ENCODE measurements at places on chromosomes 1 and 21.

- no peak for DNase-seq
Observed at GRCh38 chr1:50091068-50091467, 17.7 kb upstream of the ELAVL4 start.

GRCh38 chr1:35371506-35371905 lies 103.0 kb downstream of the ZMYM4 start:
- DNase-seq = peak; percentile 70

GRCh38 chr1:41286486-41286885 lies 44.4 kb upstream of the SCMH1 start:
- no peak for DNase-seq

- DNase-seq = peak; percentile 69
Observed at GRCh38 chr1:90707363-90707710, 9.8 kb downstream of the BARHL2 start.

GRCh38 chr21:45256912-45257672 lies 30.6 kb downstream of the POFUT2 start:
- DNase-seq = peak; percentile 99

- no peak for DNase-seq
Observed at GRCh38 chr1:98903261-98903660, 101.4 kb downstream of the PLPPR5 start.

- no peak for DNase-seq
Observed at GRCh38 chr1:171869097-171869496, 27.8 kb downstream of the DNM3 start.

- DNase-seq = peak; percentile 41
Observed at GRCh38 chr1:241532162-241532531, at the start of gene KMO. Gene KMO (plus strand): TSS chr1:241532378. CDS start chr1:241532445, 67 bp downstream.

DNA sequence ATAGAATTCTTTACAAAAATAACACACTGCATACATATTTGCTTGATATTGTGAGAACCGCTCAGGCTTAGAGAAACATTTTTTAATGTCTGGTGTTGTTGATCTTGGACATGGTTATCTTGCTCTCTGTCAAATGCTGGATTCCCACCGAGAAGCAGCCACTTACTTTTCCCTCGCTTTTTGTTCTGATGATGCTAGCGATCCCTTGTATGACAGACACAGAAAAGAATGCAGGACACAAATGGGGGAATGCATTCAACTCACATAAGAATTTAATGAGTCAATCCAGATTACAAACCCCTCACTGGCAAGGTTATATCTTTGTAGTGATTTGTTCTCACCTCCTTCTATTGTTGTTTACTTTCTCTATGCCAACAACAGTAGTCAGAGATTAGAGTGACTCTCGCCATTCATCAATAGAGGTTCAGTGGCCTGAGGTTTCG lies 76.8 kb upstream of the AKT3 start:
- DNase-seq = no peak

DNA sequence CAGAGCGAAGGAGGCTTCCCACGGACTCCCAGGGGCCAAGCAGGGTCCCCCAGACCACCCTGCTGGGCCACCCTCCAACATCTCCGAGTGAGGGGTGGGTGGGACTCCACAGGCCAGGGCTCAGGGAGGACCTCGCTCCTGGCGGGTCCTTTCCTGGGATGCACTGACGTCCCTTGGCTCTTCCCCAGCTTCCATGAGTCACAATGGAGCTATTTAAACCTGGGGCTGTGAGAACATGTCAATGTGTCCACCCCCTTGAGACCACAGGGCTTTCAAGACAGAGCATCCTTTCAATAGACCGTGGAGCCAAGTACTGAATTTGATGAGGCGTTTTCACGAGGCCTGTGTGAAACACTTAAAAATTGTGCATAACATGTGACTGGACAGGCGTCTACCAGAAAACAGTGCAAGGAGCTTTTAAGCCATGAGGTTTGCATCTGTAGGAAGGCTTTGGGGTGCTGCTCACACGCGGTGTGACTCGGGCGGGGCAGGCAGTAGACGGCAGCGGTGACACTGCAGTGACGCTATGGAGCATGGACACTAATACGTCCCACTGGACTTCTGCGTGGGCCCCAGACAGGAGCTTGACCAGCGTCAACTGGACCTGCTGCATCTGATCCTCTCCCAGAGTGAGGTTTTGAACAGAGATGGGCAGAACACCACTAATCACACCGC lies 24.1 kb upstream of the NPHP4 start:
- no peak for DNase-seq

DNA sequence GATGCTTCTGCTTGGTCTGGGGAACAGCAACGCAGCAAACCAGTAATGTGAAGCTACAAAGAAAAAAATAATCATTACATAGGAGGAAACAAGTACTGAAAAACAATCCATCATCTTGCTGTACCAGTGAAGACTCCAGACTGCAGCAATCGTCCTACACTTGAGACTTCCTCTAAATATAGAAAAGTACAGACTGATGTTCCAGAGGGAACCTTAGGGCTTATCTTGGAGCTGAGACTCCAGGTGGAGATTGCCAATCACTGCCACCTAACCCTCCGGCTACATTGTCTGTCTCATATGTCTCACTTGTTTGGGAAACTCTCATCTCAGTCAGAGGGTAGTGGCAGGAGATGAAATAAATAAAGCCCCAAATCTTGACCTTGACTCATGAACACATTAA lies 9.4 kb upstream of the UHMK1 start:
- DNase-seq = no peak

GRCh38 chr1:71245246-71245645 lies 164.4 kb upstream of the ZRANB2 start:
- DNase-seq = no peak

DNA sequence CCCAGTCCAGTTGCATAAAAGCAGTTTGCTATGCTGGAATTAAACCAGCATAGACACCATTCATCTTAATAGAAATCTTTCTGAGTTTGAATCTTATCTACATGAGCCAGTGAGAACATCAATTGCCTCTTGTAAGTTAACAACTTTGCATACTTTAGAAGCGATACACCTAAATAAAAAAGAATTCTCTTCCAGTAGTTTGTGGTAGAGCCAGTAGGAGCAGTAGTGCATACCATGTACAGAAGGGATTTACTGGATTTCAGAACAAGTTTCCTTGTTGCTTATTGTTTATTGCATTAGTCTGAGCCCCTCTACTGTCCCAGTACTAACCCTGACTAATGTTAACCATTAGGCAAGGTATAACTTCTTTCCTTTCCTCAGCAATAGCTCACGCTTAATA lies 313.1 kb downstream of the TGFB2 start:
- no peak for DNase-seq

GRCh38 chr1:27609618-27610240 lies 5.8 kb upstream of the AHDC1 start:
- no peak for DNase-seq

- peak; percentile 48 for DNase-seq
Observed at GRCh38 chr1:34013958-34014737, 150.3 kb downstream of the HMGB4 start.

GRCh38 chr1:94539496-94539895 lies 2.1 kb downstream of the F3 start:
- no peak for DNase-seq

DNA sequence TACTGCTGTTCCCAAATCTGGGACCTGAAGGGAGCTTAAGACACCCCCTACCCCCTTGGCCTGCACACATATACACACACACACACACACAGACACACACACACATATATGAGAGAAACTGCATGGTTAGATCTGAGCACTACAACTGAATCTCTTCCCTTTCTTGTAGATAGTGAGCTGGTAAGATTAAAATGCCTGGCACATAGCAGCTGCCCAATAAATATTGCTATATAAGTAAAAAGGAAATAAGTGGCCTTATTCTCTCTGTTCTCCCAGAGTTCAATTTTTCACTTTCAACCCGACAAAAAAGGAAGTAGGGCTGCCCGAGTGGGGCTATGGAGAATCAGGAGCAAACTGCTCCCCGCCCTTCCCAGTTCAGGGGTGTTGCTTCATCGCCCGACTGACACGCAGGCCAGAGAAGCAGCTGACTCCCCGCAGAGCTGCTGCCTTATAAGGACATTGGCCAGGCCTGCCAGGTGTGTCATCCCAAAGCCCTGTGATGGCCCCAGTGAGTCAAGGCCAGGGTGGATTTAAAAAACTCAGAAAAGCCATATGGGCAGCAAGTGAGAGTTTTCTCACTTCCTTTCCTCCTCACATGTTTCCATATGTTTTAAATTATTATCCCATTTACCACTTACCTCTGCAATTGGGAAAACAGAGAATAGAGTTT lies 106.5 kb upstream of the SLC44A3 start:
- peak; percentile 84 for DNase-seq

DNA sequence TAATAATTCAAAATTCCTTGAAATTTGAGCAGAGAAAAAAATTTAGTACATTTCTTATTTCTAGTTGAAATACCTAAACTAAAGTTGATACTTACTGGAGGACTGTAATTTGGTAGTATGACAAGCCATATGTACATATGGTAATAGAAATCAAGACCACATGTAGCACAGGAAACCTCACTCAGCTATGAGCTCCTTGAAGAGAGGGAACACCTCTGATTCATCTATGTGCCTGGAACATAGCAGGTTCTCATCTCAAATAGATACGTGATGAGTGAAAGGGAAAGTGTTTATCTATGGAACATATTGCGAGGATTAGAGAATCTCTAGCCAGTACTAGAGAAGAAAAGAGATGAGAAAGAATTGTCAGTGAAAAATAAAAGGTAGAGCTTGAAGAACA lies 47.9 kb upstream of the GNG4 start:
- no peak for DNase-seq

DNA sequence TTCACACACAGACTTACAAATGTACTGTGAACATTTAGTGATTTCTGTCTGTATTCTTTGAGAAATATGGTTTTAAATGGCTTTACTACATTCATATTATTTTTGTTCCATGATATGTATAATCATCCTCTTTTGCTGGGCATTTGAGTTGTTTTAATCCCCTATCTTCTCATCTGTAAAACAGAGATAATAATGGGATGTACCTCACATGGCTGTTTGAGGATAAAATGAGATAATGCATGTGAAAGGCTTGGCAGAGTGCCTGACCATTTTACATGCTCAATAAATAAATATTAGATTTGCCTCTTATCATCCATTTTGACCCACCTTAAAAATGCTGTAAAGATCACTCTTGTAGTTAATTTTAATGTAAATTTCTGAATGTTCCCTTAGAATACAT lies 197.2 kb downstream of the C1orf94 start:
- DNase-seq = no peak

- no peak for DNase-seq
Observed at GRCh38 chr1:60903591-60903990, 178.8 kb upstream of the NFIA start.

DNA sequence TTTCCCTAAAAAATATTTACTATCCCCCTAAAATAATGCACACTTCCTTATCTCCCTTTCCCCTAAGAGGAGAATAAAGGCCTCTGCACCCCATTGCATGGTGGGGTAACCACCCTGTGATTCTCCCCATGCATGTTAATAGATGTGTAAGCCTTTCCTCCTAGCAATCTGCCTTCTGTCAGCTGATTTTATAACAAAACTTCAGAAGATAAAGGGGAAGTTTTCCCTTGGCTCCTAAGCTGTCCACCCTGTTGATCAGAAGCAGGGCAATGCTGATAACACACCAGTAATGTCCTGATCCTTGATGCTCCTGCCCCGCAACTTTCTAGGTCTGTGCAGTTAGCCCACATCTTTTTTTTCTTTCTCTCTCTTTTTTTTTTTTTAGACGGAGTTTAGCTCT lies 11.4 kb upstream of the RNF187 start:
- peak; percentile 51 for DNase-seq

GRCh38 chr1:187839873-187840272 lies 1011.1 kb downstream of the PLA2G4A start:
- peak; percentile 22 for DNase-seq

DNA sequence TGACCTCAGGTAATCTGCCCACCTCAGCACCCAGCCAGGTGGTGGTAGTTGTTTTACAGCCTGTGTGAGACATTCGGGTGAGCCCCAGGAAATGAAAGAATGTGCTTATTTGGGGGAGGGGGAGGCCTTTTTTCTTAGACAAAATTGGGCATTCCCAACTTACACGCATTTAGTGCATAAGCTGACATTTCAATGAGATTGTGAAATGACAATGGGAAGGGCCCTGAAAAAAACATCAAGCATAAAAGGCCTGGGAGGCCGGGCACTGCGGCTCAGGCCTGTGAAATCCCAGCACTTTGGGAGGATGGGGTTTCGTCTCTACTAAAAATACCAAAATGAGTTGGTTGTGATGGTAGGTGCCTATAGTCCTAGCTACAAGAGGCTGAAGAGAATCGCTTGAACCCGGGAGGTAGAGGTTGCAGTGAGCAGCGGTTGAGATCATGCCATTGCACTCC lies 5.0 kb downstream of the GAS5 start:
- peak; percentile 40 for DNase-seq

- no peak for DNase-seq
Observed at GRCh38 chr1:158251163-158251562, 3.1 kb upstream of the CD1A start.

- no peak for DNase-seq
Observed at GRCh38 chr1:17757426-17757825, 2.3 kb downstream of the ACTL8 start.

DNA sequence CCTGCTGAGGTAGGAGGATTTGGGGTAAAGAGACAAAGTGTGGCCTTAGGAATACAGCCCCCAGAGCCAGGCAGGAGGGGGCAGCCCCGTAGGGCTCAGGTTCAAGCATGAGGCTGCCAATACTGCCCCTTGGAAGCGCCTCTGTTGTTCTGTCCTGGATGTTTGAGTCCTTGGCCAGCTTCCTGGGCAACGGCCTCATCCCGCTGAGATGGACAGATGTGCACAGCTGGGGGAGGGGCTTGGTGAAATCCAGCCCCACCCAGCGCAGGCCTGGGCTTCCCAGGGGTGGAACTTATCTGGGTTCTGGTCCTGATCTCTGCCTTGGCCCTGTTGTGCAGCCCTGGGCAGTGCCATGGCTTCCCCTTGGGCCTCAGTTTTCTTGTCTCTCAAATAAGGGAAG lies 34.8 kb upstream of the MAN1C1 start:
- DNase-seq = no peak

DNA sequence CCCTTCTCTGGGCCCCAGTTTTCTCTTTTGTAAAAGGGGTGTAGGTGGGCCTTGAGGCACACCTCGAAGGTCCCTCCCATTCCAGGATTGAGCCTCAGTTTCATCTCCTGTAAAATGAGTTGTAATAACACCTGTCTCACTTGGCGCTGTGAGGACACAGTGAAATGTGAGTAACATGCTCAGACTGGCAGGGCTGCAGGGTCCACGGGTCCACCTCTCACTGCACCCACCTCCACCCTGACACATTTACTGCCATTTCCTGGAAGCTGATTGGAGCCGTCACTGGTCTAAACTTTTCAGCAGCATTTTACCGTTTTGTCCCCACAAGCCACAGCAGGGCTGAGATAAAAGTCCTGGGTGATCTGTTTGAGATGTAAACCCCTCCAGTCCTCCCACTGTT lies 398.0 kb downstream of the PTPRU start:
- no peak for DNase-seq

GRCh38 chr1:7584643-7585042 lies 186.5 kb upstream of the VAMP3 start:
- DNase-seq = no peak

DNA sequence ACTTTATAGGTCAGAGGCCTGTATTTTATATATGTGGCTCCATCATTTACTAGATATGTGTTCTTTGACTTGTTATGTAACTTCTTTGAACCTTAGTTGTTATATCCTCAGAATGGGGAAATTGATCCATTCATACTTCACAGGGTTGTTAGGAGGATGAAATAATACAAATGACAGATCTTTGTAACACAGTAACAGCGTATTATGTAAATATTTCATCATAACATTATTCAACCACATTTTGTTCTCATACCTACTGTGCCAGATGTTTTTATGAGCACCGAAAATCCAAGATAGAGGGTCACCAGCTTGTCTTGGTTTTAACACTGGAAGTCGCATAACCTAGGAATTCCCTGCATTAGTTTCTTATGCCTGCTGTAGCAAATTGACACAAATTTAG lies 3.3 kb downstream of the SUCO start:
- DNase-seq = no peak

GRCh38 chr21:37064841-37065240 lies 8.0 kb downstream of the PIGP start:
- no peak for DNase-seq
